A549 treated with RU486 at 1 μM for 4 hours (cell line): ENCODE measurements at places on chromosomes 3 and 15. TPM values are rescaled to one million over a fixed set of nuclear protein-coding genes. Genes with fewer than 3 reads are reported as not detected.

GOLGA8Q gene
- total RNA-seq: 0.15 to 0.61 TPM (median 0.25 TPM) in 3 of 5 replicates, not detected in the others

EIF4E3 gene
- total RNA-seq: 1.6 to 3.8 TPM (median 3.7 TPM) in 5 replicates

SCAMP5 gene
- 11.2 to 15.7 TPM (median 14.7 TPM) in 5 replicates for total RNA-seq

SYNPR gene
- not detected in 5 replicates for total RNA-seq

ISL2 gene
- 2.8 to 4.7 TPM (median 4.0 TPM) in 5 replicates for total RNA-seq

SOX14 gene
- total RNA-seq: not detected in 5 replicates
